Ureter (tissue), 1 donor: ENCODE measurements at places on chromosomes 4 and X. TPM values are rescaled to one million over a fixed set of nuclear protein-coding genes. Genes with fewer than 3 reads are reported as not detected.

Gene BEND4
- 0.18 TPM for total RNA-seq

Gene KLF8
- 22.7 TPM for total RNA-seq

Gene MAGEB5
- not detected for total RNA-seq

Gene POU4F2
- not detected for total RNA-seq

Gene BST1
- total RNA-seq: 18.6 TPM

Gene BMP2K
- 34.7 TPM for total RNA-seq

Gene SPANXA1
- total RNA-seq: not detected

Gene SOX3
- total RNA-seq: not detected

- no peak for DNase-seq
Measured at GRCh38 chrX:155009994-155010472, 12.5 kb downstream of the F8 start.

- no peak for DNase-seq
Measured at GRCh38 chr4:183985786-183986185, 80.7 kb downstream of the STOX2 start.

GRCh38 chrX:17553469-17553868 lies 178.5 kb downstream of the NHS start:
- no peak for DNase-seq

DNA sequence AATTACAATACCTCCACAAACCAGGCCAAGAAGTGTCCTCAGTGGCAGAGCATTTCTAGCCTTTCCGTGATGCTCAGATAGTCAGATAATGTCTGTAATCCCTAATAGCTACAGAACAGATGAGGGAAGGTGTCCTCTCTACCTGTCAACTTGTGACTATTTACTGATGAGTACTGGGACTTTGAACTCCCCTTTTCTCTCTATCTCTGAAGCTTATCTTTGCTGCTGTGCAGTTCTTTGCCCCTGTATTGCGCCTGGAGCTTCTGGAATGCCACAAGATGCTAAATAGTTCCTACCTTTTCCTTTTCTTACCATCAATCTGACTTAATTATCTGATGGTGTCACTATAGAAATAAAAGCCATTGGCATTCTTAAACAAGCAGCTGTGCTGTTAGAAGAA lies 30.5 kb downstream of the FGF2 start:
- DNase-seq: no peak

DNA sequence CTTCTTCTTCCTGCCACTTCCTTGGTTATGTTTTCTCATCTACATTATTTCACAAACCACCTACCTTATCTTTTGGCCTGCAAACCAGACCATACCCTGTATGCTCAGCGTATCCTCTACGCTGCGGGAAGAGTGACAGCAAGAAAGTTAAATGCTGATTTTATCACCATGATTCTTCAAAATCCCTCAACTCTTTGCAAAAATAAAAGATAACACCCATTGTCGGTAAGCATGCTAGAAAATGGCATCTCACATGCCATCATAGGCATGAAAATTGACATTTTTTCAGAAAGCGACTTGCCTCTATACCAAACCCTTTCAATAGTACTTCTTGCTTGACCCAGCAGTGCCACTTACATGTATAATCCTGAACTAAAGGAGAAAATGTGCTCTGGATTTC lies 102.0 kb downstream of the HPGD start:
- DNase-seq: no peak

- no peak for DNase-seq
Measured at GRCh38 chr4:77308843-77309242, 151.8 kb downstream of the CCNG2 start.

DNA sequence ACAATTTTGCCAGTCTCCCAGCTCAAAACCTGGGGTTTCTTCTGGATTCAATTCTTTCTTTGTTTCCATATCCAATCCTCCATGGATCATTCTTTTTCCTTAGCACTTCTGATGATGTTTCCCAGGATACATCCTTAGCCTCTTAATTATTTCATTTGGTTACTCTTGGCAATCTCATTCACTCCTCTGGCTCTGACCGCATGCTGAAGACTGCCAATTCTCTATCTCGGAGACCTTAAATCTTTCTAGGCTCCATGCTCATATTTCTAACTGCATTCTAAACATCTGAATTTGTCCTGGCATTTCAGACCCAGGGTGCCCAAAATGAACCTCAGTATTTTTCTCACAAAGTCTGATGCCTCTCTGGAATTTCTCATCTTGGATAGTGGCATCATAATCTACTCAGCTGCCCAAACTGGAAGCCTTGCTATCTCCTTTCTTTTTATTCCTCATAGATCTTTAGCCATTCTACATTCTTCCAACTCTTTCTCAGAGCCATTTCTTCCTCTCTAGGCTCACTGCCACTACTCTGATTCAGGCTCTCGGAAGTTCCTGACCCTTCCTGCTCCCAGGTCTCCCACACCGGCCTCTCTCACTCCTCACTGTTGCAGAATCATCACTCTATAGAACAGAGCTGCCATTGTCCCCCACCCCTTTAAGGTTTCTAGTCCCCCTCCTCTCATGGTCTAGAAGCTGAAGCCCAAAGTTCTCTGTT lies 290.2 kb downstream of the CAMK2D start:
- DNase-seq: no peak

GRCh38 chr4:125084608-125085007 lies 230.1 kb upstream of the FAT4 start:
- DNase-seq: no peak

- no peak for DNase-seq
Measured at GRCh38 chrX:19560611-19561010, 45.3 kb upstream of the MAP3K15 start.

DNA sequence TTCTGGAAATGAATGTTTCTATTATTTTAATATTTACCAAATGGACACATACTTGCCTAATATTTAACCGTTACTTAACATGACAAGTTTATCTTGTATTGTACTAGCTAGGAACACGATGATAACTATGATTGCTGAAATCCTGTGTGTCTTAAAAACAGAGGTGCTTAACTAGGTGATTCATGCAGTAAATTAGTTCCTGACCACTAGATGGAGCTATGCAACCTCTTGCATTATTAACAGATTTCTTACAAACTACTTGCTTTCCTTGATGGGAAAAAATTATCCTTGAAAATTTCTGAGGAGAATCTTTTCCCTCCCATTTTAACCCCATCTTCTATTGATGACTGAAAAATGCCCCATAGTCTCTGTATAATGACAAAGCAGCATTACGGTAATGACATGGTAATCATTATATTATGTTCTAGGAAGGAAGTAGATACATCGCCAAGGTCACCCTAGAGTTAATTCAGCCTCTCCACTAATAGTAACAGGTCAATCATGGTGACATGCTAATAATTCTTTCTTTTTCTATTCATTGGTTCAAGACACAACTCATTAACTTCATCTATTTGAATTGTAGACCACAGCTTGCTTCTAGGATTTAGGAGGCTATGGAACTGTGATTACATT lies 844.2 kb downstream of the RAPGEF2 start:
- no peak for DNase-seq

- DNase-seq: peak; percentile 45
Measured at GRCh38 chrX:41381685-41382084, 47.7 kb downstream of the DDX3X start.

DNA sequence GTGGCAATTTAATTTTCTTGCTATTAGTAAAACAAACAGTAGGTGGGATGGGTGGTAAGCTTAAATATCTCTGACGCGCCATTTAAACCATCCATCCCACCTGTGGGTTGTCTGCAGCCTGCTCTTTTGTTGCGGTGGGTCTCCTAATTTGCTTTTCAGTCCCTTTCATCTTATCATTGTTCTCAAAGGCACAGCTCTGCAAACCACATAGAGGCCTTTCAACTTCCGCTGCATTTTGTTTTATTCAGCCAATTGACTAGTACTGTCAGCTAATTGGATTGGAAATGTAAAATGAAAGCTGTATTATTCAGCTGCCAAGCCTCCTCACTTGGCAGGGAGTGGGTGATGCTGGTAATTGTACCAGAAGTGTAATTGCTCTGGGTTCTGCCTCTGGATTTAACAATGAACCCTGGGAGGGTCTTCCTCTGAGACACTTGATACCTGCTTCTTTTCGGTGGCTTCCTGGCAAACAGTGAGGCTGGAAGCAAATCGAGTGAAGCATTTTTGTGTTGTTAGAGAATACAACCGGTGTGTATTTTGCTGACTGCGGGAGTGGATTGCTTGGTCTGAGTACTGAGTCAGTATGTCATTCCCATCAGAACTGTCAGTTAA lies 165.6 kb downstream of the FRAS1 start:
- DNase-seq: no peak

DNA sequence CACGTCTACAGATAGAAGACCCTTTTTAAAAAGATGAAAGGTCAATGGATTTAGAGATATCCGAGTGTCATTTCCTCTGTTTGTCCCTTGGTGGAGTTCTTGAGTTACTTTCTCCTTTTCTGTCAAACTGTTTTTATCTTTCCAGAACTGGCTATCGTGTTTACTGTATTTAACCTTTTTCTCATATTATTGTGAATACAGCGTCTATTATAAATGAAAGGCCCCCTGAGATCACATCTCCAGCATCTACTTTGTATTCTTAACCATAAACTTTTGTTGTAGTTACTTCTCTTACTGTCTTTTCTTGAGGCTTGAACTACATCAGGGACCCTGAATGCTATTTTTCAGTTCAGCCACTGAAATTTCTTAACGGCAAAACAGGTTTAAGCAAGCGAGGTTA lies 4.0 kb upstream of the PCDH7 start:
- DNase-seq: no peak

- DNase-seq: no peak
Measured at GRCh38 chr4:151736361-151736760, 24.4 kb downstream of the GATB start.

DNA sequence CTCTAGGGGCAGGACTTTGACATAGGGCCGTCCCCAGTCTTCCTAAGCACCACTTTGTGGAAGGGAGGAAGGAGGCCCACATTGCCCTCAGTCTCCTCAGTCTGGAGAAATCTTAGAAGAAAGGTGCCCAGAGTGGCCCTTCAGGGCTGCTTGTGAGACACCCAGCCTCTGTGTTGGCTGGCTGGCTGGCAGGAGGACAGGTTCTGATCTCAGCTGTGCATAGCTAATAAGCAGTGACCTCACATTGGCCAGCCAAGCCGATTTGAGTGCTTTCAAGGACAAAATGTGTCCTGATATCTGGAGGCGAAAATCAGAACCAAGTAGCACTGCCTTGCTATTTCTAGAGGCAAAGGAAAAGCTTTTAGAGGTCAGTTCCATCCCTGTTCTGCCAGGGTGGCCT lies 211.5 kb downstream of the BCOR start:
- DNase-seq: no peak

DNA sequence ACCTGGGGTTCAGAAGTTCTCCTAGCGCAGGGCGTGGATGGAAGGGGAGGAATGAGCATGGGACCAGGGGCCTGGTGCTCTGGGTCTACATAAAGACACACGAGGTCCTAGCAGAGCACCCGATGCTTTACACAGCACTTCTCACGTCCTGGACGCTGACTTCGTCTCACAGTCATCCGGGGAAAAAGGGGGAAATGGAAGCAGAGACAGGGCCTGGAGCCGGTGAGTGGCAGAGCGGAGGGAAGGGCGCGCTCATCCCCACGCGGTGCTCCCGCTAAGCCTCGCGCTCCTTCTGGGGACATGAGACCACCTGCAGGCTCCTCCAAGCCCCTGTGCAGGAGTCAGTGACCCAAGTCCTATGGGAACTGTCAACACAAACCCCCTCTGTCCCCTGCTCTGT lies 157.7 kb downstream of the AFAP1 start:
- no peak for DNase-seq

GRCh38 chr4:16111533-16111932 lies 27.7 kb upstream of the PROM1 start:
- no peak for DNase-seq

- no peak for DNase-seq
Measured at GRCh38 chrX:16171039-16171438, 3.8 kb downstream of the MAGEB17 start.

DNA sequence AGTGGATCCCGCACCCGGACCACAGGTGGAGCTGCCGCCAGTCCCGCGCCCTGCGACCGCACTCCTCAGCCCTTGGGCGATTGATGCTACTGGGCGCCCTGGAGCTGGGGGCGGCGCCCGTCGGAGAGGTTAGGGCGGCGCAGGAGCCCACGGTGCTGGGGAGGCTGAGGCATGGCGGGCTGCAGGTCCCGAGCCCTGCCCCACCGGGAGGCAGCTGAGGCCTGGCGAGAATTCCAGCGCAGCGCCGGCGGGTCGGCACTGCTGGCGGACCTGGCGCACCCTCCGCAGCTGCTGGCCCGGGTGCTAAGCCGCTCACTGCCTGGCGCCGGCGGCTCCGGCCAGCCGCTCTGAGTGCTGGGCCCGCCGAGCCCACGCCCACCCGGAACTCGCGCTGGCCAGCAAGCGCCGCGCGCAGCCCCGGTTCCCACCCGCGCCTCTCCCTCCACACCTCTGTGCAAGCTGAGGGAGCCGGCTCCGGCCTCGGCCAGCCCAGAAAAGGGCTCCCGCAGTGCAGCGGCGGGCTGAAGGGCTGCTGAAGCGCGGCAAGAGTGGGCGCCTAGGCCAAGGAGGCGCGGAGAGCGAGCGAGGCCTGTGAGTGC lies 1256.5 kb downstream of the STIM2 start:
- no peak for DNase-seq

GRCh38 chr4:128521648-128522111 lies 234.1 kb upstream of the PGRMC2 start:
- no peak for DNase-seq

- DNase-seq: no peak
Measured at GRCh38 chr4:162274354-162274753, 110.6 kb upstream of the FSTL5 start.

DNA sequence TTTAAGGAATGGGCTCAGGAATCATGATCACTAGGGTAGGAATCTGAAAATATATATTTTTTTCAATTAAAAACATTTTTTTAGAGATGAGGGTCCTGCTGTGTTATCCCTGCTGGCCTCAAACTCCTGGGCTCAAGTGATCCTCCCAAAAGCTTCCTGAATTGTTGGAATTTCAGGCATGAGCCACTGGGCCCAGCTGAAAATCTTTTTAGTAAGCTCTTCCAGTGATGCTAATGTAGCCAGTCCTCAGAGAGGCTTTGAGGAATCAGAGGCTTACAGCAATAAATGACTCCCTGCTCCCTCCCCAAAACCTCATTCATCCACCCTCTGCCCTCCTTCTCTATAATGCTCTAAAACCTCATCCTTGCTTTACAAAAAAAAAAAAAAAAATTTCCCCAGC lies 129.5 kb downstream of the ZIC3 start:
- no peak for DNase-seq

DNA sequence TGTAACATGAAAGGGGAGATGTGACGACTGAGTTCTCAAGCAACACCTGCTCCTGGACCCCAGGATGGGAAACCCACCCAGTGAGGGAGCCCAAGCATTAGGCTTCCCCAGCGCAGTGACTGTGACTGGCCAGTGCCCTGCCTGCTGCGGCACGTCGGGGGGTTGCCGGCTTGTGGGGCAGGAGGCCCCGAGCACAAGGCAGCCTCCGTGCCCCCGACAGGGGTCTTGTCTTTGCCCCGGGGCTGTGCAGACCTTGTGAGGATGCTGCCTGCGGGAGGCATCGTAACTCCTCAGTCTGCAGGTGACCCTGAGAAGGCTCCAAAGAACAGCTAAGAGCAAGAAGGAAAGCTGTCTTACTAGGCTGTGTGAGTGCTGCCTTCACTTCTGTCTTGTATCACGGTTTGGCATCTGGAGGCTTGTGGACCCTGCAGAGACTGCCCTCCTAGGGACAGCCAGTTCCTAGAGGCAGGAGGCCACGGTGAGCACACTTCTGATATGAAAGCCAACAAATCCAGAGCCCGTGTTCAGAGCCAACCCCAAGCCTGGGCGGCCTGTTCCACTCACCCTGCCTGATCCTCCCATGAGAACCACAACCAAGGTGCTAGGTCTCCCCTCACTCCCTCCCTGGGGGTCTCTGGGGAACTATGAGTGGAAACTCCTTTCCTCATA lies 47.7 kb downstream of the FGFRL1 start:
- no peak for DNase-seq

GRCh38 chr4:186260117-186260503 lies 5.9 kb upstream of the F11 start:
- DNase-seq: no peak
